Activated CD4-positive, alpha-beta T cell treated with anti-CD3 and anti-CD28 coated beads for 24 hours (primary cell): ENCODE measurements at places on chromosomes 3 and 15.

DNA sequence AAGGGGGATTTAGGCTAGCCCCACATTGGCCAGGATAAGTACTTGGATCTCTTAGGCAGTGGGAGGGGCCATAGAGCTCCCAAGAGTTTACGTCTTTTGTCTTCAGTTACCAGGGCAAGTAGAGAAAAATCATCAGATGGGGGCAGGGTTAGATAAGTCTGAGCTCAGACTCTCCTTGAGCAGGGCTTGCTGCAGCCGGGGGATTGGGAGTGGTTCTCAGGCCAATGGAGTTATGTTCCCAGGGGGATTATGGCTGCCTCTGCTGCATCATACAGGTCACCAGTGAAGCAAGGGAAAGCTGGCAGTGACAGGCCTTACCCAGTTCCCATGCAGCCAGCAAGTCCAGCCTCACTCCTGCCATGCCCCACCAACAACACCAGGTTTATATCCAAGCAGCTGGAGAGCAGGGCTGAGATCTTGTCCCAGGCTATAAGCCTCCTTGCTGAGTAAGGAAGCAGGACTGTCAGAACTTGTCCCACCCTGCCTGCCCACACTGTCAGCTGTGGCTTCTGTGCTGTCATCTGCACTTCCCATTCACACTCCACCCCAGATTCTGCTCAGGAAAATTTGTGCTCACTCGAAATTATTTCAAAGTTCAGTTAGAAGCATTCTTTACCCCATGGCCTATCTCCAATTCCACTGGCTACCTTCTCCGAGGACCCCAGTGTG lies 215.3 kb downstream of the FAM43A start:
- no peak for DNase-seq

DNA sequence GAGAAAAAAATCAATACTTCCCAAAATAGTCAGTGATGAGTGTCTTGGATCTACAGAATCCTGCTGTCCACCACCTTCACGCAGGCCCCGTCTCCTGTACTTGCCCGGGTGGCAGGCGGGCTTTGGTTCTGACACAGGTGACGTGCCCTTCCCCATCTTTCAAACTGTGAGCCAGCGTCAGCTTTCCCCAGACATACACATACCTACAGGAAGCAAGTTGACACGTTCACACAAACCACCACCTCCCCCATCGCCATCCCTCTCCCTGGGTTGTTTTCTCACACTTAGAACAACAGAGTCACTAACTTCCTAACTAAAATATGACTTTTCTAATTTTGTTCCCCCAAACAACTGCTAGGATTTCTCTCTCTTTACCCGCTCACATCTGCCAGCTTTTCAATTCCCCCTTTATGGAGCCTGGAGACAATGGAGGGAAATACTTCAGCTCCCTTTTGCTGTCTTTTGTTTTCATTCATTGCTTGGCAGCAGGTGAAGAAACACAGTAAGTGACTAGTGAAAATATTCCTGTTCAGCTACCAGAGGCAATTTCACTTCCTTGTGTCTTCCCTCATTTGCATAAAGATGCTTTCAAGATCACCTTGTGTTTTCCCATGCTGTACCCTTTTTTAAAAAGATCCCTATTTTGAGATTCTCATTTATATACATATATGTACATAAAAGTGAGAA lies 248.3 kb downstream of the SLCO3A1 start:
- DNase-seq: no peak

DNA sequence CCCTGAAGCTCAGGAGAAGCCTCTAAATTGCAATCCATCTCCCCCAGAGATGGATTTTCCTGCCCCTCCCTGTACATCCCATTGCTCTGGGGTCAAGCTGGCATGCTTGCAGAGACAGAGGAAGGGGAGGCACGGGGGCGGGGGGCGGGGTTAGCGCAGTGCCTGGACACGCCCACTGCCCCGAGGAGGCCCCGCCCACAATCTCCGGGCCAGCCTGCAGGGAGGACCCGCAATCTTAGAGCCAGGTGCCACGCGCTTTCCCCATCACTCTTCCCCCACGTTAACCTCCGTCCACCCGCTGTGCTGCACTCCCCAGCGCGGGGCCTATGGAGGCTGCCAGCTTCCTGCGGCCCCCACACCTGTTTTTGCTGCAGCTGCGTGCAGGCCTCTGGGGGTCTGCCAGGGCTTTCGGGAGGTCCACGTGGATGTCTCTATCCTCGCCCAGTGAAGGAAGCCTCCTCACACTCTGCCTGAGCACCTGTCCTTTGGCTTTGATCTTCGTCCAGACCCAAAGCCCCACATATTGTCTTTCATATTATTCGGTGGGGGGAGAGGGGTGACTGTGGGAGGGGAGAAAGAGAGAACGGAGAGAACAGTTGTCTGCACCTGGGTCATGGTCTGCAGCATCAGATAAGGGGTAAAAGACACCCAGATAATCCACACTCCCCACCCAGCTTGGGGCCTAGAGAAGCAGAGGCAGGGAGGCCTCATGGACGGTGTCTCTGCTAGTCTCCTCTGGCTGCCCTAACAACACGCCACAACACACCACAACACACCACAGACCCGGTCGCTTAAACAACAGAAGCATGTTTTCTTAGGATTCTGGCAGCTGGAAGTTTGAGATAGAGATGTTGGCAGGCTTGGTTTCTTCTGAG lies 118.0 kb upstream of the MEF2A start:
- no peak for DNase-seq

- no peak for DNase-seq
Measured at GRCh38 chr3:128274837-128275236, 121.6 kb downstream of the EEFSEC start.

DNA sequence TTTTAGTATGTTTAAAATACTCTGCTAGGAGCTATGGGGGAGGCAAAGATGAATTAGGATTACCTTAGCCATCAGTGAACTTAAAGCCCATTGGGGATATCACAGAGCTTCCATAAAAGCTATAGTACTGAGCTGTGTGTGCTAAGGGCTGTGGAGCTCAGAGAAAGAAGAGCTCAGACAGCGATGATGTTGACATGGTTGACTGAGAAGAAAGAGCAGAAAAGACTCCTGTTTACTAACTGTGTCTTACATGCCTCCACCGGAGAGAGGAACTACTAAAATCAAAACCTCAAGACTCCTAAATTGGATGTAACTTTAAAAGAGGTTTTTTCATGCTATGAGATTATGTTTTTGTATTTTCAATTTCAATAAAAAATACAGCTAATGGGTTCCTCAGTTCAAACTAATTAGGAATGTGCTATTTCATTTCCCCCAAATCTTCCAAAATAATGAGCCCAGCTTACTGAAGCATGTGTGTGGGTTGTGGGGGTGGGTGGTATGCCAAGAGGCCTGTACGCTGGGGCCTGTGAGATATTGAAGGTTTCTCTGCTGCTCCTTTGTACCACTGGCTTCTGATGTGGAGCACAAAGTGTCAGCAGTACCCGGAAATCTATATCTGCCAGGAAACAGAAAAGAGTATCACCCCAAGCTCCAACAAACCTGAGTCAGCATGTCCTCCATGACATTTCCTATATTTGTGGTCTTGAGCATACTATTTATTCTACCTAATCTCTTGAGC lies 22.7 kb downstream of the DGKG start:
- DNase-seq: no peak

DNA sequence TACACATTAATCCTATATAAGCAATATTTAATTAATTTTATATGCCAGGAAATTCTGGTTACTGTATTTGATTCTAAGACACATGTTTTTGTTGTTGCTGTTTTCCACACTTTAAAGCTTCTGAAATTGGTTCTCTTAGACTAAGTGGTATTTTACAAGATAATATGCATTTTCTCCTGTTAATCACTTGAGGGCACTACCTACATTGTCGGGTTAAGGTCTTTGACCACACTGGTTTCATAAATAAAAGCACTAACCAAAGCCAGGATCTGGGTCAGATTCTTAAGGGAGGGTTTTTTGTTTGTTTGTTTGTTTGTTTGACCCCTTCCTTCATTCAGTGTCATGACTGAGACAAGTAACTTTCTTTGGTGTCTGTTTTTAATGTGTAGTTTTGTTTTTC lies 590.2 kb downstream of the RBMS3 start:
- no peak for DNase-seq

- DNase-seq: no peak
Measured at GRCh38 chr15:62896380-62896866, 146.1 kb upstream of the TPM1 start.

GRCh38 chr3:14329116-14329830 lies 73.1 kb upstream of the SLC6A6 start:
- no peak for DNase-seq

GRCh38 chr15:89998141-89998661 lies 2.9 kb upstream of the ZNF710 start:
- no peak for DNase-seq

GRCh38 chr3:11385326-11385725 lies 113.1 kb downstream of the ATG7 start:
- DNase-seq: no peak

DNA sequence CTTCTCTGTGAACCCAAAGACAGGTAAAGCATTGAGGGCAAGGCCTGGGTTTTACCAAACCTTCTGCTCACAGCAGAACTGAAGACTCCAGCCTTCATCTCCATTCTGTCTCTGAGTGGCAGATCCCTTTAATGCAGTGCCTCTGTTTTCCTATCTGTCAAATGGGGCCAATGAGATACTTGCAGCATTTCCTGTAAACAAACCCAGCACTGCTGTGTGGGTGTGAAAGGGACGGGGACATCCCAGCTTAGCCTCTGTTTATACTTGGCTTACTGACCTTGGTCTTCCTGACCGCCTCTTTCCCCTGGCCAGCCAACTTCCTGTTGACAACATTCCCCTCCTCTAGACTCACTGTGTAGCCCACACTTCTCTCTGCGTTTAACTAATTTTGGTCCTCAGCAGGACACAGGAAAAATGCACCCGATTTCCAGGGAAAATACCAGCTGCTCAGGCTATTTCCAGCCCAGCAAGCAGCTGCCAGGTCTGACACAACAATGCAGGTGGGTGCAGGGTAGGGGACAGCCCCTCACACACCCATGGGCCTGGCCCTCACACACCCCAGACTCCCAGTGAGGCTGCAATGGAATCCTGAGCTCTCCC lies 105.9 kb upstream of the HERC1 start:
- no peak for DNase-seq

DNA sequence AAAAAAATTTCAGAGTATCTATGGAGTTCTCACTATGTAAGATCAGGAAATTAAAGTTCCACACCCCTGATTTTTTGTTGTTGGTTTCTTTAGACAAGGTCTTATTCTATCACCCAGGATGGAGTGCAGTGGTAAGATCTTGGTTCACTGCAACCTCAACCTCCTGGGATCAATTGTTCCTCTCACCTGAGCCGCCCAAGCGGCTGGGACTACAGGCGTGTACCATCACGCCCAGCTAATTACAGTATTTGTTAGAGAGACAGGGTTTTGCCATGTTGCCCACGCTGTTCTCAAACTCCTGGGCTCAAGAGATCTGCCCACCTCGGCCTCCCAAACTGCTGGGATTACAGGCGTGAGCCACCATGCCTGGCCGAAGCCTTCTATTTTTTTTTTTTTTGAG lies 12.4 kb downstream of the QRICH1 start:
- no peak for DNase-seq

- DNase-seq: no peak
Measured at GRCh38 chr3:19384868-19385267, 236.6 kb downstream of the KCNH8 start.

DNA sequence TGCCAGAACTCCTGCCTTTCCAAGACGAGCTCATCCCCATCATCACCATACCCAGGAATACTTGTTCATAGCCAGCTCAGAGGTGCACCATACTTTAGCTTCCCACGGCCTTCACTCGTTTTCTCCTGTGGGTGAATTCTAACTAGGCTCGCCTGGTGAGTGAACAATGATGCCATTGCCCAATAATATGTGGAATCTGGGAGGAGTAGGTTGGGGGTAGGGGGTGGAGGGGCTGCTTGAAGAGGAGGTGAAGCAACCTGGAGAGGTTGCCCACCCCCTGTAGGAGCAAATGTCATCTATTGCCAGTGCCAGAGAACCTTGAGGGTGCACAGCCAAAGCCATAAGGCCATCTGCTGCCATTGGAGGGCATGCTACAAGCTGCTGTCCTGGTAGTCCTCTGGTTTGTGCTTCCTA lies 592 bp upstream of the ZNF445 start:
- DNase-seq: no peak

- no peak for DNase-seq
Measured at GRCh38 chr15:28930011-28930410, 44.2 kb downstream of the APBA2 start.

DNA sequence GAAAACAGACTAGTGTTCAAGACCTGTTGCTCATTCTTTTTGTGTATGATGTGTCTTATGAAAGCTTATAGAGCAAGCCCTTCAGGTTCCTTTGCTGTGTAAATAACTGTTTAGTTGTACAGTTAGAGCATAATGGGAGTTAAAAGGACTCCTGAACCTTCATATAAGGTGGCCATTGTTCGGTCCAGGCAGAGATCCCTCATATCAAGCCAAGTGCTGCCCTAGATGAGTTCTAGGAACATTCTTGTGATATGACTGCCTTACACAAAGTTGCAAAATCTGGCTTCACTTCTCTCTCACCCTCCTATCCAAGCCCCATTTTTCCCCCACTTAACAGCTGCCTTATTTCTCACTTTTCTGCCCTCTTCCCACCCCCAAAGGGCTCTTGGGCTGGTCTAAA lies 26.9 kb downstream of the GYG1 start:
- DNase-seq: no peak

- no peak for DNase-seq
Measured at GRCh38 chr3:36859494-36859893, 85.4 kb downstream of the TRANK1 start.

- DNase-seq: no peak
Measured at GRCh38 chr3:43525941-43526607, 95.7 kb downstream of the ANO10 start.

DNA sequence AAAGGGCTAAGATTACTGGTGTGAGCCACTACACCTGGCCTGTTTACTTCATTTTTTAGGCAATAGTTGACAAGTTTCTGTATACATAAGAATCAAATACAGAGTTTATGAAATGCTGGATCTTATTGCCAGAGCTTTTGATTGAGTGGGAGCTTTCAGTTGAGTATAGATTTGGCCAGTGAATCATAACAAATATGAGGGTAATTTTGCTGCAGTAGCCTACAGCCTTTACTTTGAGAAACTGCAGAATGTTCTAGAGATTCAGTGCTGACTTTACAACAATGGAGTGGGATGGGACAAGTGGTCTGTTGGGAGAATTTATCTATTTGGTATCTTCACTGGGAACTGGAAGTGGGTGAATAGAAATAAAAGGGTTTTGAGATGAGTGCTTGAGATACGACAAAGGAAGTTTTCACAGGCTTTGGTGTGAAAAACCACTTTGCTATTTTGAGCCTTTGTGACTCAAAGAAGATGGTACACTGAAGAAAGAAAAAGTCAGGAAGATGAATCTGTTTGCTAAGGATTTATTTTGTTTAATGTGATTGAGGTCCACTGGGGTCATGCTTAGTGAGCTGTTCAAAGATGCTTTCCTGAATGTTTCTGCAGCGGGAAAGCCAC lies 227.8 kb downstream of the UBE2E2 start:
- DNase-seq: no peak

- DNase-seq: no peak
Measured at GRCh38 chr3:22265403-22265802, 514.4 kb upstream of the ZNF385D start.

DNA sequence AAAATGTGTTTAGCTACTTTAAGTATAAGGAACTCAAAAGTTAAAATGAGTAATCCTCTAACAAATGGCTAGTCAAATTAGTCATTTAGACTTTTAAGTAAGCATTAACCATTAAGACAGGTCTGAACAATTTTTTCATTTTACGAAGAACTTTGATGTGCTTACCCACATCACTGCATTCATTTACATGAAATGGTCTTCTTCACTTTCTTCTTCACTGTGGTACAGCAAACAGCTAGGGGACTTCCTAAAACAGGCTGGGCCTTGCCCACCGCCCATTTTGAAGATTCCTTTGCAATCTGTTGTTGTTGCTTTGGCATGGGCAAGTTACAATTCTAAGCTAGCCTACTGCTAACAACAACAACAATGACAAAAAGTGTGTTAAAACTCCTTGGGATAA lies 67.4 kb downstream of the CBLB start:
- no peak for DNase-seq
